ENCODE measurements at places on chromosomes 5 and 9.
A peak's percentile ranks its signal among the peaks of the same experiment; 100 is the strongest.

DNA sequence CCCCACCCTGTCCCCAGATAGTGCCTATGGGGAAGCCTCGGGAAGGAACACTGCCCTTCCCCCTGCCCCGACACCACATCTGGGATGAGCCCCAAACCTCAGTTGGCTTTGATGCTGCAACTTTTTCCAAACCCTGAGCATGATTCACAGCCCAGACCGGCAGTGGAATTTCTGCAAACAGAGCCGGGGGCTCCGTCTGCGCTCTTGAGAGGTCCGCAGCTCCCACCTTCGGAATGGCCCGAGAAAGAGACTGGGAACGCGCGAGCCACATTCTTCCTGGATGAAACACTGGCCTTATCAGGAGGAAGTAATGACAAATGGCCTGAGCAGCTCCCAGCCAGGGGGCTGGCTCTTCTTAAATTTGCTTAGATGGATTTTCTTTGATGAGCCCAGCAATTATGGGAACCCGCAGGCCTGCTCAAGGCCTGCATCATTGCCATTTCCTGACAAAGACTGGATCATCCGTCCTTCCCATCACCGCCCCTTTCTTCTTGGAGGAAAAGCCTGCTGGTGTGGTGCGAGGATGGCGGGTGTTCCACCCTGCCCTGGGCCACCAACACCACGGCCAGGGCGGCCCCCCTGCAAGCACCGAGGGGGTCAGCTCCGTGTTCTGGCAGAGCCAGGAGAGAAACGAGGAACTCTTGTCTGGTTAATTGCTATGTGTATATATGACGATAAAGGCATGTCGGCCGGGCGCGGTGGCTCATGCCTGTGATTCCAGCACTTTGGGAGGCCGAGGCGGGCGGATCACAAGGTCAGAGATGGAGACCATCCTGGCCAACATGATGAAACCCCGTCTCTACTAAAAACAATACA, 38.8 kb upstream of the COL5A1 start:
- DNase-seq: no peak
- H3K27ac ChIP-seq: no peak overlapping the region
- H3K4me1 ChIP-seq: no peaks in the 10 kb centered on the region
- H3K36me3 ChIP-seq: no peaks in the 10 kb centered on the region
- H3K27me3 ChIP-seq: peaks cover 12% of the 10 kb centered on the region

- no peaks in the 10 kb centered on the region for H3K27me3 ChIP-seq
- H3K36me3 ChIP-seq: no peaks in the 10 kb centered on the region
- H3K27ac ChIP-seq: no peak overlapping the region
- DNase-seq: no peak
Measured at GRCh38 chr5:55865831-55866230, 14.7 kb downstream of the IL31RA start.

DNA sequence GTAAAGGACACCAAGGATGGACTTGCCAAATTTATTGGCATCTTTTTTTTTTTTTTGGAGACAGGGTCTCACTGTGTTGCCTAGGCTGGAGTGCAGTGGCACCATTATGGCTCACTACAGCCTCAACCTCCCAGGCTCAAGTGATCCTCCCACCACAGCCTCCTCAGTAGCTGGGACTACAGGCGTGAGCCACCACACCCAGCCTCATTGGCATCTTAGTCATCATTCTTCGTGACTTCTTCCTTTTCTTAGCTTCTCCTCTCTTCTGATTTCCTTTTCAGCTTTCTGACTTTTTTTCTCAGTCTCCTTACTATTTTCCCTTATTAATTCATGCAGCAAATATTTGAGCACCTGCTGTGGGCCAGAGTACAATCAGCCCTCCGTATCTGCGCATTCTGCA, 6.1 kb downstream of the MAML1 start:
- peak overlapping the region; percentile 72 for H3K27ac ChIP-seq
- H3K36me3 ChIP-seq: peaks cover 8% of the 10 kb centered on the region
- peaks cover 44% of the 10 kb centered on the region for H3K4me1 ChIP-seq
- no peak for DNase-seq

DNA sequence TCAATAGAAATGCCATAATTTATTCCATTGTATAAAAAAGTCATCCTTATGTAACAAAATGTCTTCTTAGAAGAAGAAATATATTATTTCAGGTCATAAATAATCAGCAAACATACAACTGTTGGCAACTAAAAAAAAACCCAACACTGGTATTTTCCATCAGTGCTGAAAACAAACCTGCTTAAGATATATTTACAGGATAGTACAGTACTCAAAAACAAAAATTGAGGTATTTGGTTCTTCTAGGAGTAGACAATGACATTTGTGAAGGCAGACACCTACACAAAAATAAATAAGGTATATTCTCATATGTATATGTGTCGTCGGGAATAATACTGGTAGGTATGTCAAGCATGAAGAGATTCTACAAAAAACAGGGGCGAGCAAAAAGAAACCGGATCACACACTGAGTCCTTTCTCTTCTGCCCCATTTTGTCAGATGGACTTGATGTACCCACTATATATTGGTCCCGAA, 2.9 kb downstream of the DUSP1 start:
- H3K27ac ChIP-seq: peak overlapping the region; percentile 100
- peaks cover 51% of the 10 kb centered on the region for H3K4me1 ChIP-seq
- DNase-seq: no peak
- H3K4me3 ChIP-seq: peak overlapping the region; percentile 93

DNA sequence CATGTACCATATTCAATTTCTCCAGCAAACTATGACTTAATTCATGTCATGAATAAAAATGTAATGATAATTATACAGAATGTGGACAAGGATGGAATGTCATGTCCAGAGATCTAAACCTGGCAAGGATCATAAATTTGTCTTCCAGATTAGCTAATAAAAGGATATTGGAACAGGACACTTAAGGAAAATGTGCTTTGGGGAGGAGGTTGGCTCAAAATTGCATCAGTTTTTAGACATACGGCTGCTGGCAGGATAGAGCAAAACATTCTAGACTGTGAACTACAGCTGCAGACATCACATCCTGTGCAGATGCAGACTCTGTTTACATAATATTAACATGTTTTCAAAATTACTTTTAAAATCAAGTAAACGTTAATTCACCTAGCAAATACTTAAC, 248.4 kb downstream of the TLR4 start:
- DNase-seq: no peak
- no peaks in the 10 kb centered on the region for H3K36me3 ChIP-seq
- H3K4me1 ChIP-seq: no peaks in the 10 kb centered on the region
- H3K27me3 ChIP-seq: no peaks in the 10 kb centered on the region

GRCh38 chr9:76571288-76571687, 112.3 kb downstream of the GCNT1 start:
- peak overlapping the region; percentile 10 for H3K4me3 ChIP-seq
- H3K36me3 ChIP-seq: no peaks in the 10 kb centered on the region
- peaks cover 15% of the 10 kb centered on the region for H3K27me3 ChIP-seq
- no peaks in the 10 kb centered on the region for H3K4me1 ChIP-seq

Measured in T-helper 17 cell (primary cell).